ENCODE measurements at places on chromosomes 4 and X. TPM values are rescaled to one million over a fixed set of nuclear protein-coding genes. Genes with fewer than 3 reads are reported as not detected.
A peak's percentile ranks its signal among the peaks of the same experiment; 100 is the strongest.

Gene CLGN
- 2.5 TPM for total RNA-seq

Gene SH2D1A
- not detected for total RNA-seq

Gene ZNF711
- 18.5 TPM for total RNA-seq

Gene CPE
- total RNA-seq, result 18.5 TPM

Gene ETNPPL
- 1.5 TPM for total RNA-seq

Gene ABLIM2
- total RNA-seq, result 4.3 TPM

Gene RAB39B
- 11.1 TPM for total RNA-seq

DNA sequence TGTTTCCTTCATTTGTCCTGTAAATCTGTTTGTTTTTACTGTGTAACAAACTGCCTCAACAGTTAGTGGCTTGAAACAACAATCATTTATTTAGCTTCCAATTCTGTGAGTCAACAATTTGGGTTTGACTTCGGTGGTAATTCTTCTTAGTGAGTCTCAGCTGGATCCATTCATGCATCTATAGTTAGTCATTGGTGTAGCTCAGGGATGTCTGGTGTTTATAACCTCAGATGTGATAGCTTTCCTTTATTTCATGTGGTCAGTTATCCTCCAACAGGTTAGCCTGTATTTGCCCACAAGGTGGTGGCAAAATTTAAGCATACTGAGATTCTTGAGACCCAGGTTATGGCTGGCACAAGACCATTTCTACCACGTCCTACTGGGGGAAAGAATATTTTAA is 1267.2 kb downstream of the RAPGEF2 start:
- H3K4me1 ChIP-seq, result no peaks in the 10 kb centered on the region
- H3K27me3 ChIP-seq, result no peaks in the 10 kb centered on the region
- H3K36me3 ChIP-seq, result no peaks in the 10 kb centered on the region
- H3K27ac ChIP-seq, result no peak overlapping the region
- DNase-seq, result no peak
- no peak overlapping the region for H3K4me3 ChIP-seq

- no peak overlapping the region for H3K27ac ChIP-seq
- DNase-seq, result no peak
- H3K4me3 ChIP-seq, result no peak overlapping the region
- H3K36me3 ChIP-seq, result no peaks in the 10 kb centered on the region
These were observed 320.4 kb upstream of the SLC7A11 start for GRCh38 chr4:138562544-138562991.

GRCh38 chr4:186942758-186943377 is 219.2 kb upstream of the FAT1 start:
- H3K36me3 ChIP-seq, result no peaks in the 10 kb centered on the region
- H3K27me3 ChIP-seq, result no peaks in the 10 kb centered on the region
- no peak overlapping the region for H3K27ac ChIP-seq
- DNase-seq, result no peak
- peaks cover 10% of the 10 kb centered on the region for H3K4me1 ChIP-seq

DNA sequence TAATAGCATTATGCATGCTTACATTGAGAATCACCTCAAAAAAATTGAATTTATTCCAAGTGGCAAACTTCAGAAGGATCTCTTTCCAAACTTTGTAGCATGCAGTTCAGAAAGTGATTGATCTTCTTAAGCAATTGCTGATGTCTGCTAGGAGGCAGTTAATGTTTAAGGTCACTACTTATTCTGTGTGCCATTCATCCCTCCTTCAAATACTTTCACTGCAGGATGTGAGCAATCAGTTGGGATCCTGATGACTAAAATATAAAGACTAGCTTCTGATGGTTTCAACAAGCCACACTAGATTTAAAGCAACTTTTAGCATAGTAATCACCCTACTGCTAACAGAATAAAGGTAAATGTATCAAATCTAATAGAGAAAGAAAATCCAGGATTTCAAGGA is 414.1 kb downstream of the ADGRL3 start:
- no peaks in the 10 kb centered on the region for H3K4me1 ChIP-seq
- no peak overlapping the region for H3K27ac ChIP-seq
- no peaks in the 10 kb centered on the region for H3K27me3 ChIP-seq
- DNase-seq, result no peak
- no peak overlapping the region for H3K4me3 ChIP-seq
- H3K36me3 ChIP-seq, result no peaks in the 10 kb centered on the region

DNA sequence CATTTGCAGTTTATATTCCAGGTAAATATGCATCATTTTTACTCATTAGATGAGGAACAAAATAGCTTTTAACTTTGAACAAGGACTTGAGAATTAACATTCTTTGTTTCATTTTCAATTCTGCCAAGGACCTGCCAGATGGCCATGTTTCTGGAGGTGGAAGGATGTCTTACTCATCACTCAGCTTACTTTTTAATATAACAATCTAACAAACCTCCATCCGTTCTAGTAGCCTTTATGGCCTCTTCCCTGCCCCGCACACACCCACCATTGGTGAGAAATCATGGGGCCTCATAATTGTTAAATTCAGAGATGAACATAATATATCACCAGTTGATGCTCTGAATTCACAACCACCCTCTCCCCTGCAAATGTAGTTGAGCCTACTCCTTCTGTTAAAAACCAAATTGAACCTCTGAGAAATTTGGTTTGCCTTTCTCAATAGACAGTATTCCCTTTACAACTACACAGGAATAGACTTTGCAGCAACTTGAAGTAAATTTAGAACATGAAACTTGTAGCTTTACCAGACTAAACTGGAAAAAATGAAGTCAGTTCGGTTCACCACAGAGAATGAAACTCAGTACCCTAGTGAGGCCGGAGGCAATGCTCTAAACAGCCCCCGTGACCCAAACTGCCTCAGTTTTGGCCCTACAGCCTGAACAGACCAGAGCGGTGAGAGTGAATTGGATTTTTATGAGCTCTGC is 50.1 kb upstream of the ACSL4 start:
- no peak for DNase-seq
- no peak overlapping the region for H3K27ac ChIP-seq
- no peaks in the 10 kb centered on the region for H3K4me1 ChIP-seq
- H3K36me3 ChIP-seq, result no peaks in the 10 kb centered on the region
- no peaks in the 10 kb centered on the region for H3K27me3 ChIP-seq

DNA sequence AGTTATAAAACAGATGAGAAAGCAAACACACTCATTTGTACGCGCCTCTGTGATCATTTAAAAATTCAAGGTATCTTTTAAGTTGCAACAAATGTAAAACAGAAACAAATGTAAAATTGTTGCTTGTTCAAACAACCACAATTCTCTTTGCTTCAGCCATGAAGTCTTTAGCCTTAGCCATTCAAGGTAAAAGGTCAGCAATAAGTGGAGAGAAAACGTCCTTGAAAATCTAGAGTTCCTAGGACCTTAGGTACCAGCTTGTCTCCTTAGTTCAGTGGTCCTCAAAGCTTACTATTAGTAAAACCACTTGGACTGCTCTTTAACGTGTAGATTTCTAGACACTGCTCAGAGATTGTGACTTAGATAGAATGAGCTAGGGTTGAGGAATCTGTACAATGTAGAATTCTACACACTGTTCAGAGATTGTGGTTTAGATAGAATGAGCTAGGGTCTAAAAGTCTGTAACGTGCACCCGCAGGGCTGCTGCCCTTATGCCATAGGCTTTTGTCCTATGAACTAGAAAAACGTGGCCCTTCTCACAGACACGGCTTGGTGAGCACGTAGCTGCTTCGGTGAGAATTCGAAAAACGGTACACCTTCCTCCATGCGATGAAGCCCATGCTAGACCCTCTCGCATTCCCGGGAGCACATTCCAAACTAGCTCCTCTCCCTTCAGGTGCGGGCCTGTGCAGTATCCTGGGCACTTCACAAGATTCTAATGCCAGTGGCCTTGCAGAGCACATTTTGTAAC is 1.7 kb downstream of the PLAC8 start:
- DNase-seq, result peak; percentile 33
- H3K4me3 ChIP-seq, result no peak overlapping the region
- peaks cover 13% of the 10 kb centered on the region for H3K27me3 ChIP-seq
- H3K36me3 ChIP-seq, result no peaks in the 10 kb centered on the region
- H3K27ac ChIP-seq, result no peak overlapping the region
- H3K4me1 ChIP-seq, result peaks cover 20% of the 10 kb centered on the region

DNA sequence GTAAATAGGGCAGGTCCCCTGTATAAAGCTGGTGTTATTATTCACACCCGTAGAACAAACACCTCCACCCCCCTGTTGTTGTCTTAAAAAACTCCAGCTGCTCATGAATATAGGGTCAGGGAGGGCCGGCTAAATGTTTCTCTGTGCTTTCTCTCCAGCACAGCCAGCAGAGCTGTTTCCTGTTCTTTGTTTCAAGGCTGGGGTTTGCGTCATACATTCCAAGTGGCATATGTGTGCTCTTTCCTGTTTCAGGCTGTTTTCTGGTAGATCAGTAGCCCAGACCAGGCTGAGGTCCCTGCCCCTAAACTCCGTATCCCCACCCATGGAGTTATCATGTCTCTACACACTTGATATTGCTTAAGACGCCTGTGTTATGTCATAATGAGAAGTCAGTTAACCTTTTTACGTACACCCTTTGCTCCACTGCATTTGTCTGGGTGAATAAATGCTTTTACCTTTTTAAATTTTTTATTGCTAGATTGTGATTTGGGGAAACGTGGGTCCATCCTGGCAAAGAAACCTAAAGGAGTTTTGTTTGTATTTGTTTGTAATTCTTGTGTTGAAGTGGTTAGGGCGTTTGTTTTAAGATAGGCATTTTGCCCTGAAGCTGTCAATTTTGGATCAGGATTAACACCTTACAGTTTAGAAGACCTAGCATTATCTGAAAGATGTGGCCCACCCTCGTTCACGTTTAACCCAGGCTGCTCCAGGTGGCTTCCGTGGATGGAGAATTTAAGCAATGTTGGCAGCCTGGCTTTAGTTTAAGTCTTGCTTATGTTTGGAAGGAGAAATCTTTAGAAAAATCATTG is 3.3 kb downstream of the KLF3 start:
- H3K27ac ChIP-seq, result peak overlapping the region; percentile 94
- peak; percentile 97 for DNase-seq
- H3K36me3 ChIP-seq, result no peaks in the 10 kb centered on the region
- peak overlapping the region; percentile 75 for H3K4me3 ChIP-seq

DNA sequence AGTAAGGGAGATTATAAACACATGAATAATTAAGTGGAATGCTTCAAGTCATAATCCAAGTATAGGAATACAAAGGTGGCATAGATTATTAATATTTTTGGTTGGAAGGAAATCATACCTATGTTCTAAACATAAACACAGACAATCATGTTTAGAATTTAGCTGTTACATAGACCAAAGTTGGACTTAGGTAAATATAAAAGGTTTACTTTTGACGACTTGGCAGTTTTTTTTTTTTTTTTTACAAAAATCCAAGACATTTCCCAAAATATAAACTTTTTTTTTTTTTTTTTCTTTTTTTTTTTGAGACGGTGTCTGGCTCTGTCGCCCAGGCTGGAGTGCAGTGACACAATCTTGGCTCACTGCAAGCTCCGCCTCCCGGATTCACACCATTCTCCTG is 3.5 kb upstream of the N4BP2 start:
- no peak overlapping the region for H3K27ac ChIP-seq
- H3K4me3 ChIP-seq, result no peak overlapping the region
- no peaks in the 10 kb centered on the region for H3K36me3 ChIP-seq
- peaks cover 11% of the 10 kb centered on the region for H3K4me1 ChIP-seq
- DNase-seq, result no peak

- no peak for DNase-seq
- H3K27ac ChIP-seq, result no peak overlapping the region
- H3K4me3 ChIP-seq, result no peak overlapping the region
These were observed 5.8 kb upstream of the SRD5A3 start for GRCh38 chr4:55340266-55340665.

GRCh38 chr4:98951710-98952109 is 22.8 kb upstream of the EIF4E start:
- no peak overlapping the region for H3K27ac ChIP-seq
- H3K36me3 ChIP-seq, result no peaks in the 10 kb centered on the region
- H3K4me3 ChIP-seq, result no peak overlapping the region

DNA sequence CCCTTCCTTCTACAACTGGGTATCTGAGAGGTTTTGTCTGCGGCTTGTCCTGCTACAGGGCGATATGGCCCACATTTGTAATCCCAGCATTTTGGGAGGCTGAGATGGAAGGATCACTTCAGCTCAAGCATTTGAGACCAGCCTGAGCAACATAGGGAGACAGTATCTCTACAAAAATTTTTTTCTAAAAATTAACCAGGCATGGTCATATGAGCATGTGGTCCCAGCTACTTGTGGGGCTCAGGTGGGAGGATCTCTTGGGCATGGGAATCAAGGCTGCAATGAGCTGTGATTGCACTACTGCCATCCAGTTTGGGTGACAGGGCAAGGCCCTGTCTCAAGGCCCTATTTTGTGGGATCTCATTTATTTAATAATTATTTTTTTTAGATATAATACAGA is 420.6 kb upstream of the PABPC4L start:
- no peaks in the 10 kb centered on the region for H3K27me3 ChIP-seq
- no peak overlapping the region for H3K4me3 ChIP-seq
- H3K36me3 ChIP-seq, result no peaks in the 10 kb centered on the region
- H3K27ac ChIP-seq, result peak overlapping the region; percentile 72
- peaks cover 41% of the 10 kb centered on the region for H3K4me1 ChIP-seq
- DNase-seq, result no peak

GRCh38 chr4:3682236-3683076 is 83.7 kb upstream of the ADRA2C start:
- no peak overlapping the region for H3K27ac ChIP-seq

GRCh38 chrX:125205133-125205917 is 114.3 kb upstream of the TEX13C start:
- H3K4me3 ChIP-seq, result peak overlapping the region; percentile 65
- no peaks in the 10 kb centered on the region for H3K36me3 ChIP-seq
- no peak overlapping the region for H3K27ac ChIP-seq
- H3K27me3 ChIP-seq, result peaks cover 32% of the 10 kb centered on the region
- peaks cover 29% of the 10 kb centered on the region for H3K4me1 ChIP-seq
- DNase-seq, result peak; percentile 78

- H3K27me3 ChIP-seq, result no peaks in the 10 kb centered on the region
- no peak overlapping the region for H3K27ac ChIP-seq
- no peaks in the 10 kb centered on the region for H3K36me3 ChIP-seq
These were observed 37.0 kb downstream of the FNIP2 start for GRCh38 chr4:158805635-158806471.

DNA sequence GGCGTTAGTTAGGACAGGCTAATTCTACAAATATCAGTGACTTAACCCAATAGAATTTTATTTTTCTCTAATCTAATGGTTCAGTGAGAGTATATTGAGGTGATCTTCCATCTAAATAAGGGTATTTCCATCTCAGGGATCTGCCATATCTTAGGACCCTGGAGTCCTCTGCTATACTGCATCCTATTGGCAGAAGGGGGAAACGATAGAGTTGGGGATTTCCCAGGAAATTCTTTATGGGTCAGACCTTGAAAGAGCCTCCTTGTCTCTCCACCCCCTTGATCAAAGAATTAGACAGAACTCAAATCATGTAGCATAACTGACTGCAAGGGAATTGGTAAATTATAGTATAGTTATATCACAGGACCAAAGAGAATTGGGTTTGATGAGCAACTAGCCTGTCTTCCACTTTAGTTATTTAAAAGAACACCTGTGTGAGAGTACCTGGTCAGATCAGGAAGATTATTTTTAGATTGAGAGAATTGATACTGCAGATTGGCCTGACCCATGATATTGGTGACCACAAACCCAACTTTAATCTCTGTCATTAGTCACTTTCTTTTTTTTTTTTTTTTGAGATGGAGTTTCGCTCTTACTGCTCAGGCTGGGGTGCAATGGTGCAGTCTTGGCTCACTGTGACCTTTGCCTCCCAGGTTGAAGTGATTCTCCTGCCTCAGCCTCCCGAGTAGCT is 25.6 kb downstream of the SMARCA5 start:
- H3K27ac ChIP-seq, result no peak overlapping the region
- no peak for DNase-seq
- H3K4me3 ChIP-seq, result no peak overlapping the region
- no peaks in the 10 kb centered on the region for H3K4me1 ChIP-seq
- no peaks in the 10 kb centered on the region for H3K27me3 ChIP-seq

- no peak overlapping the region for H3K4me3 ChIP-seq
- no peak for DNase-seq
- H3K4me1 ChIP-seq, result peaks cover 16% of the 10 kb centered on the region
- H3K27me3 ChIP-seq, result no peaks in the 10 kb centered on the region
- no peaks in the 10 kb centered on the region for H3K36me3 ChIP-seq
These were observed 358.4 kb downstream of the PPP3CA start for GRCh38 chr4:100988876-100989275.
